ENCODE measurements at places on chromosomes 12 and 14.

GRCh38 chr12:49017891-49018260, 700 bp downstream of the PRKAG1 start:
- DNase-seq = peak; percentile 43

GRCh38 chr14:31219169-31219568, 11.6 kb upstream of the HECTD1 start:
- DNase-seq = no peak

DNA sequence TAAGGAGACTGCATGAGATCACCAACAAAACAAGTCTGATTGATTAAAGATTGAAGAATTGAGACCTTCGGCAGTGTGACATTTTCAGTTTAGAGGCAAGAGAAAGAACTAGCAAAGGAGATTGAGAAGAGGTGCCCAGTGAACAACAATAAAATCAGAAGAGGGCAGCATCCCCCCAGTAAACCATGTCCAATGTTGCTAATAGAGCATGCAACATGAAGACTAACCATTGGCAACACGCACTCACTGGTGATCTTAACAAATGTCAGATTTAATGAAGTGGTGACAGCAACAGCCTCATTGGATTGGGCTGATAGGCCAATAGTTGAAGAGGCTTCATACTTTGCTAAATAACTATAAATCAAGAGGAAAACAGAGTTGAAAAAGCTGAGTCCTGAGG, 20.7 kb upstream of the TAS2R14 start:
- no peak for DNase-seq

- DNase-seq = no peak
Measured at GRCh38 chr12:89848732-89849131, 140.1 kb upstream of the ATP2B1 start.

DNA sequence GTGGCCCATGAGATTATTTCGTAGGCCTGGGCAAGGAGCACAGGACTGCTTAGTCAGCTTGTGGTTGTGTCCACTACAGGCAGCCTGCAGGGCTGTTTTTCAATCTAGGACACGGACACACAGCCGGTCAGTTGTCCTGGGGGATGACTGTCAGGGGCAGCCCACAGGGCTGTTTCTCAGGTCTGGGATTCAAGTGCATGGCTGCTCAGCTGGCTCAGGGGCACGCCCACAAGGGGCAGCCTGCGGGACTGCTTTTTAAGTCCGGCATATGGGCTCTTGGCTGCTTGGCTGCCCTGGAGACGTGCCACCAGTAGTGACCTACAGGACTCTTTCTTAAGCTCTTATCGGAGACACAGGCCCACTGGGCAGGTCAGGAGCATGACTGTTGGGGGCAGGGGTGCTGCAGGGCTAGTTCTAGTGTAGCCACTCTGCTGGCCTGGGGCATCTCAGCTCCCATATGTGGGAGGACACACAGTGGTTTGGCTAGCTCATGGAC, 26.6 kb upstream of the GTF2A1 start:
- DNase-seq = no peak

DNA sequence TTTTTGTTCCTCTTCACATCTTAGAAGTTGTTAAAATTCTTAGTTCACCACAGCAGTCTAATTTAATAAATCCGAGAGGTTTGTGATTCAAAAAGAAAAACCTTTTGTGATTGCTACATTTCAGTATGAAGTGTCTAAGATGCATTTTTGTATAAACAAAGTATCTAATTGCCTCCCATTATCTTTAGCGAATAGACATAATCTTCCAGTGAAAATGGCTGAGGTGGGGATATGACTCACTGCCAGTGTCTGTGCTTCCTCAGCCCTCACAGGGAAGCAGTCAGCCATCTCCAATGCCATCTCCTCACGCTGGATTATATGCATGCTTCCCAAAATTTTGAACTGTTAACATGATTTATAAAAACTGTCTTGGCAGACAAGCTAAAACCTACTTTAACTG, 7.6 kb downstream of the GCH1 start:
- no peak for DNase-seq

- no peak for DNase-seq
Measured at GRCh38 chr14:72129291-72129690, 197.1 kb downstream of the RGS6 start.

DNA sequence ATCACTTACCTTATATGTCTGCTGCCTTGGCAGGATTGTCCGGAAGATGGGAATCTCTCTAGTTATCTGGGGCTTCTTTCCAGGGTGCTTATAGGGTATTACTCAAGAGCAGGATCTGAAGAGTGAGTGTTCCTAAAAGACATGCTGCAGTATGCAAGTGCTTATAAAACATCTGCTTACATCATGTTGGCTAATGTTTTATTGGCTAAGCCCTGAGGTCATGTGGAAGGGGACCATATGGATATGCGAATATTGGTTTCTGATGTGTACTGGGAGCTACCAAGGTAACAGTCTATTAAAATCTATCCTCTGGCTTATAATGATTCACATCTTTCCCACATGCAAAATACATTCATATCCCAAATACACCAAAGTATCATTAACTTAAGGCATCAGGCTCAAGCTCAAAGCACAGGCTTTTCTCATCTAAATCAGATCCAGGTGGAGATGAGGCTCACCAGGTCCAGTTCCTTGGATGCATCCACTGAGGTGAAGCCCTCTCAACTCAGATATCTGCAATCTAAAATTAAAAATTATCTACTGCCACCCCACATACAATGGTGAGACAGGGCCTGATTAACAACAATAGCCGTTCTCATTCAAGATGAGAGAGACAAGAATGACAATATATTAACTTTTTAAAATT, 29.8 kb downstream of the LRRIQ1 start:
- DNase-seq = no peak

- no peak for DNase-seq
Measured at GRCh38 chr12:58349161-58349560, 407.8 kb downstream of the ATP23 start.

GRCh38 chr12:59736786-59737185, 141.0 kb downstream of the SLC16A7 start:
- no peak for DNase-seq
